ENCODE measurements at places on chromosomes 1 and 21.

DNA sequence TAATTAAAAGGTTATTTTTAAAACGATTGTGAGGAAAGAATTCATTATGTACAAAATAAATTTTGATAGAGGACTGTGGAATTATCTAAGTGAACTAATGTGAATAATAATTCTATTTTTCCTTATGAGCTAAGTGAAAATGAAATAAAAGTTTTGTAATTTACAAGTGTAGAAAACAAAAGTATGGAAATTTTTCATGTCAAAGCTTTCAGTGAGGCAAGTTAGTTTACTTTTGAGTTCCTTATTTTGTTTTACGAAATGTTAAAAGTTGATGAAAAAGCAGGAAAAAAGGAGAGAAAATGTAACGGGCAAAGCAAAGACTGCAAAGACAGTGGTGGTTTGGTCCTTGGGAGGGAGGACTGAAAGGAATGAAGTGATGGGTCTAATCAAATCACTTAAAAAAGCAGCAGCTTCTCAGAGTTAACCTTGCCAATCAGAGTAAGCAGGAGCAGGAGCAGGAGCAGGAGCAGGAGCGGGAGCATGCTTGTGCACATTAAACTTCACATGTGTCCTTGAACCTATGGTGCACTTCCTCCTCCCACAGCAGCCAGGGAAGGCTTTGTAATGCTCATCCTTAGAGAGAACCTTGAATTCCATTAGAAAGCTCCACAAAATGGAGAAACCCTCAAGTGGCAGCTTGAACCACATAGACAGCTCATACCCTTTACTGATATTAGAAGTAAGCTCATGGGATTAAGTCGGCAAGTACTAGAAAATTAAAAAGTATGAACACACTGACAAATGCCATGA is 133.4 kb downstream of the LHX4 start:
- DNase-seq: no peak

GRCh38 chr1:27509127-27510080 is 19.4 kb upstream of the WASF2 start:
- no peak for DNase-seq

- no peak for DNase-seq
Observed at GRCh38 chr1:241990040-241990439, 8.9 kb downstream of the MAP1LC3C start.

GRCh38 chr1:65694126-65694525 is 98.6 kb upstream of the PDE4B start:
- no peak for DNase-seq

- DNase-seq: no peak
Observed at GRCh38 chr1:81700728-81701470, 99.8 kb upstream of the ADGRL2 start.

DNA sequence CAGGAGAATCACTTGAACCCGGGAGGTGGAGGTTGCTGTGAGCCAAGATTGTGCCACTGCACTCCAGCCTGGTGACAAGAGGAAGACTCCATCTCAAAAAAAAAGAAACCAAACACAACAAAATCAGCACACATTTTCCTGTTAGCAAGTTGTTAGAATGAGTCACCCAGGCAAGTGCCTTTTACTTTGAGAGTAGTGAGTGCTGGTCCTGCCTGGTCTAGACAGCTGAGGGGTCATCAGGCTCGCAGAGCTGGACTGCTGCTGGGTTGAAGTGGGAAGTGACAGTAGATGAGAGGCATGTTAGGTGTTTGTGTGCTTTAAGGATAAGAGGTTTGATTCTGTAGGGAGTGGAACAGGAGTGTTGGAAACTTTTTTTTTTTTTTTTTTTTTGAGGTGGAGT is 31.9 kb downstream of the GNPAT start:
- DNase-seq: peak; percentile 8

DNA sequence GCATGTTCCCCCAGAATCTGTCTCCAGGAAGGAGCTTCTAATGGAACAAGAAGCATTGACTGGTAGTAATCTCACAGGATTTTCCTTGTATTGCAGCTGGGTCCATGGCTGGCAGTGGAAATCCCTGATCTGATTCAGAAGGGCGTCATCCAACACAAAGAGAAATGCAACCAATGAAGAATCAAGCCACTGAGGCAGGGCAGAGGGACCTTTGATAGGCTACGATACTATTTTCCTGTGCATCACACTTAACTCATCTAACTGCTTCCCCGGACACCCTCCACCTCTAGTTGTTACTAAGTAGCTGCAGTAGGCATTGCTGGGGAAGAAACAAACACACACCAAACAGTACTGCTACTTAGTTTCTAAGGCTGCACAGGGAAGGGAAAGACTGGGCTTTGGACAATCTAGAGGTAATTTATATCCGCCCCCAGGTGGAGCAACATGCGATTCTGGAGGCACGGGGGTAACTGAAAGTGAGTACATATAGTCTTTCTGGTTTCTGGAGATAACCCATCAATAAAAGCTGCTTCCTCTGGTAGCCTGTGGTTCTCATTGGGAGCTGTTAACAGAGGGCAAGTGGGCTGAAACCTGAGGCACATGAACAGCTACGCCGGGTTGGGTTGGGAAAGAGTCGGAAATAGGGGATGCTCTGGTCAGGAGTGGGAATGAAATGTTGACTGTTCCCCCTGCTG is 837 bp upstream of the USP21 start:
- no peak for DNase-seq

GRCh38 chr1:218112862-218113261 is 172.2 kb upstream of the RRP15 start:
- DNase-seq: no peak

DNA sequence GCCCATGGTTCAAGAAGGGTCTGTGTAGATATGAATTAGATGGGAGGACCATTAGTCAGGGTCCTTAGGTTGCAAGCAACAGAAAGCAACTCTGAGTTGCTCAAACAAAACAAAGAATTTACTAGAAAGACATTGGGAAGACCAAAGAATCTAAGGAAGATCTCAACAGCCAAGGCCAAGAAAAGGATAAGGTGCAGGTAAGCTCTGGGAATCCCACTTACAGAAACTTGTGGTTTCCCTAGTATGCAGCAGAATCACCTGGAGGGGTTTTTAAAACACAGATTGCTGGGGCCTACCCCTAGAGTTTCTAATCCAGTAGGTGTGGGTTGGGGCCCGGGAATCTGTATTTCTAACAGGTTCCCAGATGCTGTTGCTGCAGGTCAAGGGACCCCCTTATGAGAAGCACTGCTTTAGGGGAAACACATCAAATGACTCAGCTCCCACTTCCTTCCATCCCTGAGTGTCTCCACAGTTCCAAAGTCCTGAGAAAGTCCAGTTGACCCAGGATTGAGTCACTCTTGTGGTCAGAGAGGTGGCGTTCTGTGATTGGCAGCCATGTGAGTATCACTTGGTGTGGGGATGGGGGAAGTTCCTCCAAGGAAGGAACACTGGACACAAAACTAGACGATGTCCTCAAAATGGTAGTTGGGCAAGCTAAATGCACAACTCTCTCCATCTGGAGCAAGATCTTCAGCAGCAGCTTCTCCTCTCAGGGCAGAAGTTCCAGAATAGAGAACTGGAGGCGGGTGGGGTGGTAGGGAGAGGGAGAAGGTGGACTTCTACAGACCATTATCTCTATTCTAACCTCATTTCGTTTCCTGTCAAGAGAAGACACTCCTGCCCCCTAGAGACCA is 24.2 kb upstream of the EYA3 start:
- no peak for DNase-seq

DNA sequence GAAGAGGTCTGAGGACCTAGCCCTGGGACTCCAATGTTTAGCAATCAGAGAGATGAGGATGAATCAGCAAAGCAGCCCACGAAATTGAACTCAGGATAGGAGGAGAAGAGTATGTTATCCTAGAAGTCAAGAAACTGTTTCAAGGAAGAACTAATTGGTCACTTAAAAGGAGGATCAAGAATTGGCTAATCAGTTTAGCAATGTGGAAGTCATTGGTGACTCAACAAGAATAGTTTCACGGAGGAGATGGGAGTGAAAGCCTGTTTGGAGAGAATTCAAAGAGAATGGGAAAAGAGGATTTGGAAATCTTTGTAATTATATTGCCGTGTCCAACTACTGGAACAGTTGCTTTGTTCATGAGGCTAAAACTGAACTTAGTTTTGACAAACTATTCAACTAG is 7.4 kb downstream of the HMCN1 start:
- DNase-seq: no peak

DNA sequence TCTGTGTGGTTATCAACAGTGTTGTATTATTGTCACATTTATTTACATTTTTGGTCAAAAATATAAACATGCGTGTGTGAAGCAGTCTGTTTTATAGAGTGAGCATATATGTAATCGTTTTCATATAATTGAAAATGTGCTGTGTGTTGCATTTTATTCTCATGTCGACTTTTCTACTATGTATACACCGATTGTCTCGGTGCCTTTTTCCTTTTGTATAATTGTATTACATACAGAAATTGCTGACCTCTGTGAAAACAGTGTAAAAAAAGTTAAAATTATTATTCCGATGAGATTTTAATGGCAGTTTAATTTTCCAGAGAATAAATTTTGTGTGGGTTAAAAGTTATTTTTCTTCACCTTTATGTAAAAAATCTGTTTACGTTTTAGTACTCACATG is 62.4 kb upstream of the SERTAD4 start:
- no peak for DNase-seq

GRCh38 chr21:45260191-45260825 is 27.4 kb downstream of the POFUT2 start:
- no peak for DNase-seq

DNA sequence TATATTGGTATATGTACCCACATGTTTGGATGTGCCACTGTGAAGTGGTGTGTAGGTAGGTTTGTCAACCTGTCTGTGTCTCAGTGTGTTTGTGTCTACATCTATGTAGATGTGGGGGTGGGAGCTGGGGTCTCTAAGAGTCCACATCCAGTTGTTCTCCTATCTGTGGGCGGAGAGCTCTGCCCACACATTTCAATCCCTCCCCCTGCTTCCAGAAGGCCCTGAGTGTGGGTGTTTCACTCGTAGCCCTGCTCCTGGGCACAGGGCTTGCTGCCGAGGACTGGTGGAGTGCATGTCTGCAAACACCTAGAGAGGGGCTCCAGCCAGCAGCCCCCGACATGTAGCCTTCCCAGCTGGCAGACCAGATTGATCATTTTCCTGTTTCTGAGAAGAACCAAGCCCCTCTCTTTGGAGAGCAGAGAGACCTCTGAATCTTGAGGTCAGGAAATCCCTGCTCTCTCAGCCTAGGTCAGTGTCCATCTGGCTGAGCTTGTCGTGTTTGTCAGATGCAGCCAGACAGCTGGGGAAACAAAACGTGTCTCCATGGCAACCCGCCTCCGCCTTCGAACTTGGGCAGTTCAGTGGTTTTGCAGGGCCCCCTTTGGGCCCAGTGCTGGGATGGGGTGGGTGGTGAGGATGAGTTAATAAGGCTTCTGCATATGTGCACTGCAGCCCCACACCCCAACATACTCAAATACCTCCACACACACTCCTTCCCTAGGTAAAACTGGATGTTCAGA is 31.2 kb upstream of the SYNC start:
- no peak for DNase-seq

- DNase-seq: no peak
Observed at GRCh38 chr1:66353257-66353656, 180.7 kb upstream of the SGIP1 start.

- DNase-seq: peak; percentile 69
Observed at GRCh38 chr21:41816583-41817165, 49.8 kb upstream of the RIPK4 start.

GRCh38 chr1:228825840-228826484 is 90.7 kb downstream of the RHOU start:
- no peak for DNase-seq

DNA sequence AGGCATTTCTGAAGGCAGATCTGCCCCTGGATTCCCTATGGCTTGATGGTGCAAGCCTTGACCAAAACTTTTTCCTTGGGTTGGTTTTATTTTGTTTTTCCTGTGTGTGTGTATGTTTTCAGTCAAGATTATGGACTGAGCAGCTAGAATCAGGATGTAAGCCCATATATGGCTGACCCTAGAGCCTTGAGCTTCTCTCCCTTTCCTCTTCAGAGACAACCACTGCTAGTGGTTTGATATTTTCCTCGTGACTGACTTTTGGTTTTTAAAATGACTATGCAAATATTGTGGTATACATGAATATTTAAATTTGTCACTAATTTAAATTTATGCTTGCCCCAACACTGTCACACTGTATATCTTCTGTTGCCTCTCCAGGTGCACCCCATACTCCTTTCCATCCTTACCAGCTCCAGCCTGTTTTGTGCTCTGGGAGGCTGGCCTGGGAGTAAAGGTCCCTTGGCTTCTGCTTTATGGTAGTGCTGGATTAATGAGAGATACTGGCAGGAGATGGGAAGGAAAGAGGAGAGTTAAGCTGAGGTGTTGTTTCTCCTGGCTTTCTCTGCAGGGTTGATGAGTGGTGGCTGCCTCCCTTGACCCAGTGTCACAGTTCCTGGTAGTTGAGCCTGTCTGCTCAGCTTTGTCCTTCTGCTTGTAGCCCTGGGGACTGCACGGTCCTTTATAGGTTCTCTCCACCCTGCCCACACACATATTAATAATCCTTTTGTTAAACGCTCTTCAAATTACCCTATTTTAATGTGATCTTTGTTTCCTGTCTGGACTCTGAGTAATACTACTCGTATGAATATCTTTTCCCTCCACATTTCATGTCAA is 44.4 kb downstream of the RWDD3 start:
- no peak for DNase-seq

DNA sequence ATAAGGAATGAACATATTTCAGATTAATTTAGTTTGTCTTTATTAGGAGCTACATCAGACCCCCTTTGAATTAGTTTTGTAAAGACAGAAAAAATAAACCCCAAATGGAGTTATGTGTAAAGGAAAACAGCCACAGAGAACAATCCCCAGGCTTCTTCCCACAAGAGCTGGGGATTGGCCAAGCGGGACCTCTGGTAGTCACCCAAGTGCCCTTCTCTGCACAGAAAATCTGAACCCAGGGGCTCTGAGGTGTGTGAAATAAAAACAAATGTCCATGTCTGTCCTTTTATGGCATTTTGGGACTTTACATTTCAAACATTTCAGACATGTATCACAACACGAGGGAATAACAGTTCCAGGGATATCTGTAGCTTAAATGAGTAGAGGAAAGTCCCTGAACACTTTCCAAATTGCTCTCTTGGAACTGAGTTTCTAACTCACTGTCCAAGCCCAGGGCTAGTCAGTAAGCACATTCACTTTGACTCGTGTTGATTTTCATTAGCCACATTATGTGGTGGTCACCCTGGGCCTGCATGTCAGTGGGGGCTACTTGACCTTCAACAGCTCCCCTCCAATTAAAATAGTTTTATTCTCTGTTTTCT is 22.5 kb downstream of the DPT start:
- no peak for DNase-seq

GRCh38 chr1:179448437-179449149 is 82.8 kb downstream of the AXDND1 start:
- DNase-seq: no peak

DNA sequence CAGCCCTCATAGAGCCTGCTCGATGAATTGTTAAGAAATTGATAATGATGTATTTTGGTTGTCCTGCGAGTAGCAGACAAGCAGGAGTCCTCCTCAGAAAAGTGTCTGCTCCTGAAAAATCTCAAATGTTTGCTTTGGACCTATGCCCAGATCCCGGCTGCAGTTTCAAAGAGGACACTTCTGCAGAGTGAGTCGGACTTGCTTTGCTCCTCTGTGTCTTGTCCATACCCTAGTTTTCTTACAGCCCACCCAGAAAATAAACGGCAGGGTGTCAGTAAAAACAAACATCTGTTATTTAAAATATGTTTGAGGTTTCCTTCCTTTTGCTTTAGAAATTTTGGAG is 2.8 kb downstream of the S100A10 start:
- DNase-seq: no peak

GRCh38 chr21:41605178-41605933 is 97.4 kb upstream of the TMPRSS2 start:
- no peak for DNase-seq

Measured in activated CD4-positive, alpha-beta T cell treated with anti-CD3 and anti-CD28 coated beads for 48 hours (primary cell).